ENCODE measurements at places on chromosomes 6 and 20. TPM values are rescaled to one million over a fixed set of nuclear protein-coding genes. Genes with fewer than 3 reads are reported as not detected.

DNA sequence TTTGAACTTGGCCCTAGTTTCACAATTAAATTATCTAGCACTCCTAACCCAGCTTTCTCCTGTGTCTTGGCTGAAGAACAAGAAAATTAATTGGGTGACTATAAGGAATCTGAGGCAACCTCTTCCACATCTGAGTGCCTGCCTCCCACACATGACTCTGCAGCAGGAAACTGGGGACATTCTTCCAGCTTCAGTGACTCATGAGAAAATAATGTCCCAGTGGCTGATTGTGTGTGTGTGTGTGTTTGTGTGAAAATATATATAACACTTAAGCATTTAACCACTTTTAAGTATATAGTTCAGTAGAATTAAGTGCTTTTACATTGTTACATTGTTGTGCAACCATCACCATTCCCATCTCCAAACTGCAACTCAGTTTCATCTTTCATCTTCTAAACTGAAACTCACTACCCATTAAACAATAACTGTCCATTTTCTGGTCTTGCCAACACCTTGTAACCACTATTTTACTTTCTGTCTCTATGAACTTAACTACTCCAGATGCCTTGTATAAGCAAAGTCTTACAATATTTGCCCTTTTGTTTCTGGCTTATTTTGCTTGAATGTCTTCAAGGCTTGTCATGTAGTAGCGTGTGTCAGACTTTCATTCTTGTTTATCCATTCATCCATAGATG, 8.7 kb downstream of the TRIM38 start:
- peaks cover 58% of the 10 kb centered on the region for H3K36me3 ChIP-seq
- DNase-seq: no peak
- no peak overlapping the region for H3K4me3 ChIP-seq
- H3K27ac ChIP-seq: no peak overlapping the region
- H3K4me1 ChIP-seq: peaks cover 15% of the 10 kb centered on the region
- no peaks in the 10 kb centered on the region for H3K27me3 ChIP-seq

- no peaks in the 10 kb centered on the region for H3K27me3 ChIP-seq
- H3K4me3 ChIP-seq: no peak overlapping the region
- no peak overlapping the region for H3K27ac ChIP-seq
- no peaks in the 10 kb centered on the region for H3K4me1 ChIP-seq
- peaks cover 31% of the 10 kb centered on the region for H3K36me3 ChIP-seq
Measured at GRCh38 chr20:49259799-49260198, 18.1 kb downstream of the ZNFX1 start.

GRCh38 chr20:21534453-21534852, 20.6 kb upstream of the NKX2-2 start:
- no peak for DNase-seq
- no peak overlapping the region for H3K27ac ChIP-seq
- H3K4me3 ChIP-seq: no peak overlapping the region

DNA sequence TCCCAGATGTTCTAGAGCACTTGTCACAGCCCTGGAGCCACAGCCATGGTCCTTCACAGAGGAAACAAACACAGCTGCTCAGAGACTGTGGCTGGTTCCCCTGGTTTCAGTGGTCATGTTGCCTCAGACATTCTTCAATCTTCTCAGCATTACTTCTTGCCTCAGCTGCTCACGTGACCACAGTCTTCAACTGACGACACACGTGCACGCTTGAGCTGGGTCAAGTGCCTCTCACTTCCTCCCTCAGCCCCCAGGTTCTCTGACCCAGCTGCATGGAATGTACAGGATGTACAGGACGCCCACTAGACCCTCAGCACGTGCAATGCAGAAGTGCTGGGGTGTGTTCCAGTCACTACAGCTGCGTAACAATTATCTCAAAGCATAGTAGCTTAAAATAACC, 159.8 kb upstream of the GGTLC1 start:
- peaks cover 13% of the 10 kb centered on the region for H3K4me1 ChIP-seq
- DNase-seq: no peak
- H3K4me3 ChIP-seq: no peak overlapping the region
- H3K27ac ChIP-seq: no peak overlapping the region

DNA sequence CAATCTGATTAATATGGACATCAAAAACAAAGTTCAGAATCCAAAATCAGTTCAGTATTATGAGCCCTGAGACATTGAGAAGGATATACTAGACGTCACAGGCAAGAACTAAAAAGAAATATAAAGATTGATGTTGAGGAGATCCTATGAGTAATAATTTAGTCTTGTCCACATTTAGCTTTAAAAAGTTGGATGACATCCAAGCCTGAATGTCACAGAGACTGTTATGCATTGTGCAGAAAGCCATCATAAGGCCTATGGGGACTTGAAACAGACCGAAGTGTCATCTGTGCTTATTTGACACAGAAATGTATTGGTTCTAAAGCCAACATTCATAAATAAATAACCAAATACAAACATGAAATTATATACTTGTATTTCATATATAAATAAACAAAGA, 581.8 kb upstream of the MMS22L start:
- H3K4me1 ChIP-seq: peaks cover 12% of the 10 kb centered on the region
- H3K27ac ChIP-seq: no peak overlapping the region
- no peaks in the 10 kb centered on the region for H3K36me3 ChIP-seq
- no peak for DNase-seq

- peaks cover 79% of the 10 kb centered on the region for H3K27me3 ChIP-seq
- DNase-seq: no peak
- peak overlapping the region; percentile 36 for H3K4me3 ChIP-seq
- H3K27ac ChIP-seq: no peak overlapping the region
- no peaks in the 10 kb centered on the region for H3K36me3 ChIP-seq
Measured at GRCh38 chr6:3230900-3231246, 3.4 kb upstream of the TUBB2B start.

- no peak for DNase-seq
- no peak overlapping the region for H3K27ac ChIP-seq
- peaks cover 17% of the 10 kb centered on the region for H3K4me1 ChIP-seq
- H3K36me3 ChIP-seq: no peaks in the 10 kb centered on the region
- no peaks in the 10 kb centered on the region for H3K27me3 ChIP-seq
Measured at GRCh38 chr6:30216096-30216495, 2.9 kb upstream of the TRIM26 start.

DNA sequence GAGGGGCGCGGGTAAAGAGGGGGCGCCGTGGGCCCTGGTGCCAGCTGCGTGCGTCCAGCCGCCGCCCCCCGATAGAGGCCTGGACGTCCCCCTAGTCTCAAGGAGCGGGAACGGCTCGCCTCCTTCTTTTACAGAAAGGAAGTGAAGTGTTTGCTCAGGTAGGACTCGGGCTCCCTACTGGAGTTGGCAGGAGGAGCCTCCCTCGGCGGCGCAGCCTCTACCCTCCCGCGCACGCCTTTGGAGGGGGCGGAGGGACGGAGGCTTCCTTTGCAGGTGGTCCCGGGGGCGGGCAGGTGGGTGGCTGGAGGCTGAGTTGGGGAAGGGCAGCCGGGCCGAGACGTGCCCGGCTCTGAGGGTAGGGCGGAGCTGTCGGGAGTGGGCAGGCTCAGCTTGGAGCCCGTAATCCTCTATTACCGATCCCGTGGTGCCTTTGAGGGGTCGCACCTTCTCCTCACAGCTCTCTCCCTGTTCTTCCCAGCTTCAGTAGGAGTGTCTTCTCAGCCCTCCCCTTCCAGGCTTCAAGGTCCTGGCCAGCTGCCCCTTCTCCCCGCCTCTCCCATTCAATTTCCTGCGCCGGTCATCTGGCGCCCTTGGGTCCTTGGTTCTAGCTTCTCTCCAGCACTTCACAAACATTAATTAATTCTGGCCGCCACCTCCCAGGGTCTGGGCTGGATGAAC, 728 bp downstream of the ITPR3 start:
- H3K27me3 ChIP-seq: no peaks in the 10 kb centered on the region
- H3K27ac ChIP-seq: peak overlapping the region; percentile 81
- H3K4me3 ChIP-seq: peak overlapping the region; percentile 90
- DNase-seq: no peak

DNA sequence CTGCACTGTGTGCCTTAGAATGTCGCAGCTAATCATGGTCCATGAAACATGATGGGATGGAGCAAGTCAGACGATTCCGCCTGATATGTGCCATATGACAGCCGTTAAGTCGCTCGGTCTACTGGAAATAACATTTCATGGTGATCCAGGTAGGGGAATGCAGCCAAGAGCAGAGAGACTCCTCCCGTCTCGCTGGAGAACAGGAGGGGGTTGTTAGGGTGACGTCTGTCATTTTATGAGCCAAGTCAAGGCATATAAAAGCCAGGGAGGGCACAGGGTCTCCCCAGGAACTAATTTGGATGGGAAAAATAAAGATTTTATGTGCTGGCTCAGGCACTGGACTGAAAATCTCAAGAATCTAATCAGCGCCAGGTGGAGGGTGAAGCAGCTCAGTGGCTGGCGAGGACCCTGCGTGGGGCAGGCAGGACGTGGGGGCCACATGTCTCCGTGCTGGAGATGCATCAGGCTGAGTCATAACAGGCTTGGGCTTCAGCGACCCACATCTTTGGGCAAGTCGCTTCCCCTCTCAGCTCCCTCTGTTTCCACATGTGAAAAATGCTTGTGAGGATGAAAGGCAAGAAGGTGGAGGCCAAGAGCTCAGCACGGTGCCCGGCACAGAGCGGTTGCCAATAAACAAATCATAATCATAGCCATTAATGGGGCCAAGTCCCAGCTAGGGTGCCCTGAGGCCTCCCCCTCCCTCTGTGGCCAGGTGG, 234.6 kb downstream of the ANKRD60 start:
- no peak overlapping the region for H3K27ac ChIP-seq
- no peak for DNase-seq
- H3K27me3 ChIP-seq: peaks cover 9% of the 10 kb centered on the region
- H3K4me3 ChIP-seq: no peak overlapping the region
- H3K36me3 ChIP-seq: no peaks in the 10 kb centered on the region
- peaks cover 36% of the 10 kb centered on the region for H3K4me1 ChIP-seq

DNA sequence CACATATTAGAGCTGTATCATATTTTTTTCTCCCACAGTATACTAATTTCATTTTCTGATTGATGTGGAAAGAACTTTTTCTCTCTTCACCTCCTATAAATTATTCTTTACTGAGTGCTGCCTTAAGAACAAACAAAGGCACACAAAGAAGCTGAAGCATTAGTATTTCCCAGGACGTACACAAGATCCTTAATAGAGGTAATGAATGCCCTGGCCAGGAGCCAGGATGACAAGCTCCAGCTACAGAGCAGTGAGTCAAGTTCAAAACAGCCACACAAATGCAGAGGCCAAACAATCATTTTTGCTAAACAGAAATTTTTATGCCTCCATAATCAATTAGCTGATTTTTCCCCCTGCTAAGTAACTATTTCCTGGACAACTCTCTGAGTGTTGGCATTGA, 639.6 kb downstream of the EPHA7 start:
- H3K27me3 ChIP-seq: no peaks in the 10 kb centered on the region
- H3K27ac ChIP-seq: no peak overlapping the region
- no peak overlapping the region for H3K4me3 ChIP-seq
- DNase-seq: no peak
- no peaks in the 10 kb centered on the region for H3K36me3 ChIP-seq
- H3K4me1 ChIP-seq: no peaks in the 10 kb centered on the region

DNA sequence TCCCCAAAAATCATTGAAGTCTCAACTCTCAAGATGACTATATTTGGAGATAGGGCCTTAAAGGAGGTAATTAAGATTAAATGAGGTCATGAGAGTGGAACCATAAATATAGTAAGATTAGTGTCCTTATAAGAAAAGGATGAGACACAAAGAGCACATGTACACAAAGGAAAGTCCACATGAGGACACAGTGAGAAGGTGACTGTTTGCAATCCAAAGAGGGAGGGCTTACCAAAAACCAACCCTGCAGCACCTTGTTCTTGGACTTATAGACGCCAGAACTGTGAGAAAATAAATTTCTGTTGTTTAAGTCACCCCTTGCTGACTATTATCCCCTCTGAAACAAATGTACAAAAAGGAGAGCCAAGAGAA, 150.4 kb upstream of the SMLR1 start:
- H3K4me1 ChIP-seq: peaks cover 22% of the 10 kb centered on the region
- H3K27ac ChIP-seq: no peak overlapping the region
- DNase-seq: no peak
- no peaks in the 10 kb centered on the region for H3K27me3 ChIP-seq
- H3K36me3 ChIP-seq: no peaks in the 10 kb centered on the region

PCK1 gene
- not detected for polyA plus RNA-seq

DNA sequence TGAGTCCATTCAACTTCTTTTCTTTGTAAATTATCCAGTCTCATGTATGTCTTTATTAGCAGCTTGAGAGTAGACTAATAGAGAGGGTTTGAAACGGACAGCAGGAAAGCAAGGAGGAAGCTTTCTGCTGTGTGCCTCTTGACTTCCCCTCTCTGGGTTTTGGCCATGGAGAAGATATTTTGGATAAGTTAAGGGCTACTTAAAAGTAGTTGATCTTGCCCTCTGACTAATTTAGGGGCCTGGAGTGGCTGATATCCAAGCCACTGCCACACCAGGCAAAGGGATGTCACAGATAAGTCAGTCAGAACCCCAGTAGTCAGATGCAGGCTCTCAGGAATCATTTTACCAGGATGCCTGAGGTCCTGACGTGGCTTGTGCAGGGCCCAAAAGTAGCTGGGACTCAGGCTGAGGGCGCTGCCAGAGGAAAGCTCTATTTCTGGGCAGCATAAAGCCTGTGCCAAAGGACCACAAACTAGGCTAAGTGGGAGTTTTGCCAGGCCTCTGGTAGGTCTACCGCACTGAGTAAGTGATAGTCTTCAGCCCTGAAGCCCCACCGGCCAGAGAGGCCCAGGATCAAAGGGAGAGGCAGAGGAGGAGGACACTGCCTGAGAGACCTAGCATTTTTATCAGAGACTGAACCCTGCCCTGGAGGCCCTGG, 41.6 kb upstream of the IYD start:
- H3K4me3 ChIP-seq: no peak overlapping the region
- H3K27ac ChIP-seq: no peak overlapping the region

DNA sequence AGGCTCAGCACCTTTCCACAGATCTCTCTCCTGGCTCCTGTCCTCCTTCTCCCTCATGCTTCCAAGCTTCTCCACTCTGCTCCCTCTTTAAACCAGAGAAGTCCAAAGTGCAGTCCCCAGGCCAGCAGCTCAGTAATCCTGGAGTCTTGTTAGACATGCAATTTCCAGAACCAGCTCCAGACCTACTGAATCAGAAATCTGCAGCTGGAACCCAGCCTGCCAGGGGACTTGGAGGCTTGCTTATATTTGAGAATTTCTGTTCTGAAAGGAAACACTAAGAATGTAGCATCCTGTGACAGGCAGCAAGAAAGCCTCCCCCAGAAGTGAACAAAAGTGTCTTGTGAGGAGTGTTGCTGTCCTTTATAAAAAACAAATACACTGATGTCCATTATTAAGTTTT, 438.1 kb downstream of the BCKDHB start:
- no peak for DNase-seq
- H3K27ac ChIP-seq: no peak overlapping the region
- no peaks in the 10 kb centered on the region for H3K36me3 ChIP-seq
- no peak overlapping the region for H3K4me3 ChIP-seq
- H3K4me1 ChIP-seq: peaks cover 41% of the 10 kb centered on the region

C2 gene
- polyA plus RNA-seq: not detected

DNA sequence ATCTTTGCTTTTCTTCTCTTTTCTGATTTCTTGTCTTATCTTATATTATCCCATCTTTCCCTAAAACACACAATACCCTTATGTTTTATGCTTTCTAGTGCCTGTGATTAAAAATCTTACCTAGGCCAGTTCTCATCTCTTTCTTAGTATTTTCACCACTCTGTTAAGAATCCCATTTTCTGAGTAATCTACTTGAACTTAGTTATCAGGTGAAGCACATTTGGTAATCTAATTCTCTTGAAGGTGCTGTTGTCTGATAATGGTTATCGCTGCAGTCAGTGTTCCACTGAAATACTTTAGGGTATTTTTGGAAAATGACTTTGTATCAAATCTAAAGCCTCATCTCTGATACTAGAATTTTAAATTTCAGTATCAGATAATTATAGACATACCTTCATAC, 192.5 kb upstream of the MAN1A1 start:
- DNase-seq: no peak
- H3K36me3 ChIP-seq: no peaks in the 10 kb centered on the region
- H3K4me3 ChIP-seq: no peak overlapping the region
- H3K27ac ChIP-seq: peak overlapping the region; percentile 85
